BE2C (cell line): ENCODE measurements at places on chromosomes 12 and 14.

- DNase-seq, result no peak
Observed at GRCh38 chr12:69433653-69434052, 36.5 kb upstream of the FRS2 start.

- no peak for DNase-seq
Observed at GRCh38 chr12:66603461-66603860, 75.4 kb downstream of the GRIP1 start.

GRCh38 chr12:90343966-90344365 lies 611.0 kb downstream of the CCER1 start:
- DNase-seq, result no peak

GRCh38 chr12:102883204-102883799 lies 33.7 kb downstream of the PAH start:
- DNase-seq, result peak; percentile 79

DNA sequence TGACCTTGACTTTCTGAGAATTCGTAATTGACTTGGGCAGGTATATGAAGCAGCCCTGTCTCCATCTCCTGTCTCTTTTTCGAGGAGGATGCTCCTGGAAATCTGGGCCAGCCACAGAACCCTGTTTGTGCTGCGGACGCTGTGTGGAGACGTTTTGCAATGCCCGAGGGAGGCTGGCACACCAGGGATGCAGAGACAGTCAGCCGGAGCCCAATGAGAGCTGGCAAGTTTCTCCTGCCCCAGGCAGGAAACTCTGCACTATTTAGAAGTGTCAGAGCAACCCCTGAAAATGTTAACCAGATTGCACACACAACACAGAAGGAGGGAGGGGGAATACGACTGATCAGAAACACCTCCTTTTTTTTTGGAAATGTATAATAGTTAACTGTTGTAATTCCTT lies 103.2 kb upstream of the DYRK2 start:
- no peak for DNase-seq

DNA sequence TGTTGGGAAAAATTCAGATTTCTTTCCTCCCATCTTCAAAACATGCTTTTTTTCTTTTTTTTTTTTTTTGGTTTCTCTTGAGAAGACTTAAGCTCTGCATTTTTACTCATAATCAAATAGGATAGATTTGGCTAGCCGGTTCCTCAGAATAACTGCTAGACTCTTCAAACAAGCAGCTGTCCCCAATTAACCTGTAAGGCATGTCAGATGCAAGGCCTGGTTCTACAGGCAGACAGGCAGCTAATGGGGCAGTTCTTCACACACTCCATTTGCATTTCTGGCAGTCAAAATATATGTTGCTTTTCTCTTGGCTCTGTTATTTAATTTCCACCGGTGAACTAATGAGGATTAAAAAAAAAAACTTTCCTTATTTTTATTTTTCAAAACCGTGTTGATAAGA lies 228.0 kb upstream of the ATP2B1 start:
- peak; percentile 34 for DNase-seq

GRCh38 chr12:57896434-57897201 lies 44.7 kb upstream of the ATP23 start:
- DNase-seq, result peak; percentile 69

DNA sequence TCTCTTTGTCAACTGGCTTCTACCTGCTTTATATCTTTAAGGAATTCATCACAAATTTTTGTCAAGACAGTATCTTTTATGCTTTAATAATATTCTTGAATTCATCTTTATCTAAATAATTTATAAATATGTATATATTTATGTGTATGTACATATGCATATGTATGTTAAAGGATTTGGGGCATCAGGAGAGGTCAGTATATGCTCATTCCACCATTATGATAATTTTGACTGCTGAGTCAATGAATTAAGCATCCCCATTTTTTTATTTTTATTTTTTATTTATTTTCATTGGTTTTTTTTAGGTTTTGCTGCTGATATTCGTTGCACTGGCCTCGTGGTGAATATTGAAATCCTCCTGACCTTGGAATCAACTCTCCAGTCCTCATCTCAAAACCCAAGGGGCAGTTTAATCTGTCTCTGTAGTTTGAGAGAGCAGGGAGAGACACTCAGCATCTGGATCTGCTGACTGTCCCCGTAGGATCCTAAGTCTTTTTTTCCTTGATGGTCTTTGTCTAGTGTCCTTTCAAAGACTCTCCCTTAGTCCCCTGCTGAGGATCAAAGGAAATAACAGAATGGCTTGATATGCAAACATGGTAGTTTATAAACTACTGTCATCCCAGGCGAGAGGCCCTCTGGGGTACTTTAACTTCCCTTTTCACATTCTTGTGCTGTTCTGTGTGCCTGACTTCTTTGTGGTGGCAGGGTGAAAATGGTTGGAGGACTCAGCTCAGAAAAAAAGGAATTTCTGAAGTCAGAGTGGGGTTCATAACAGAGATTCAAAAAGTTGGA lies 218.7 kb downstream of the DIO2 start:
- DNase-seq, result no peak

GRCh38 chr12:269191-269590 lies 6.6 kb upstream of the SLC6A13 start:
- DNase-seq, result no peak

DNA sequence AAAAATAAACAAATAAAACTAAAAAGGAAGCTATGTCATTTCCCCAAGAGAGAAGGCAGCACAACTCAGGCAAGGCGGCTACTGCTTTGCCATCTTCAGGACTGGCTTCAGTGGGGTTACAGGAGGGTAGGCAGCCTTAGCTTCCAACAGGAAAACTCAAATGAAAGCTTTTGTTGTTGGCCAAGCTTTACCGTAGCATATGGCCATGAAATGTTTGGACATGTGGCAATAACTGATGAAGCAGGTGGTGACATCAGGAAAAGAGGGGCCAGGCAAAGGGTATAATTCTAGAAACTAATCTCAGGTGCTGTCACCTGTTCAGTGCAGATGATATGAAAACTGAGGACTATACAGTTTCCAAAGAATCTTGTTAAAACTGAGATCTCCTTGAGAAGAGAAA lies 22.8 kb upstream of the NPFF start:
- no peak for DNase-seq

- no peak for DNase-seq
Observed at GRCh38 chr12:19428246-19428645, 11.0 kb upstream of the AEBP2 start.

DNA sequence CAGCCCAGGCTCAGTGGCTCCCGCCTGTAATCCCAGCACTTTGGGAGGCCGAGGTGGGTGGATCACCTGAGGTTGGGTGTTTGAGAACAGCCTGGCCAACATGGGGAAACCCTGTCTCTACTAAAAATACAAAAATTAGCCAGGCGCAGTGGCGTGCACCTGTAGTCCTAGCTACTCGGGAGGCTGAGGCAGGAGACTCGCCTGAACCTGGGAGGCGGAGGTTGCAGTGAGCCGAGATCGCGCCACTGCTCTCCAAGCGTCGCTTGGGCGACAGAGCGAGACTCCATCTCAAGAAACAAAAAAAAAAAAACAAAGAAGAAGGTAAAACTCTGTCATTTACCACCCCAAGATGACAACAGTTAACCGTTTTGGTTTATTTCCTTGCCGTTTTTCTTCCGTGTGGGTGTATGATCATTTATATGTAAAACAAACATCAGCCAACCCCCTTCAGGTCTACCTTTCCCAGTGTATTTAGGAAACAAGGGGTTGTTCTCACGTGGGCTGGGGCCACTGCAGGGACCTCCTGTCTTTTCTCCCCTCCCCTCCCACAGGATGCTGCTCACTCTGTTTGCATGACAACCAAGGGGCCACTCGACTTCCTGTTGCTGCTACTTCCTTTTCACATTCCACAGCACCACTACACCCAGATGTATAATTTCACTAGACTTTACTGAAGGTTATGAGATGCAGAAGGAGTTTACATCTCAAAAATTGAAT lies 13.6 kb downstream of the TTC9 start:
- no peak for DNase-seq

GRCh38 chr12:108907839-108908351 lies 28.0 kb downstream of the DAO start:
- DNase-seq, result no peak

DNA sequence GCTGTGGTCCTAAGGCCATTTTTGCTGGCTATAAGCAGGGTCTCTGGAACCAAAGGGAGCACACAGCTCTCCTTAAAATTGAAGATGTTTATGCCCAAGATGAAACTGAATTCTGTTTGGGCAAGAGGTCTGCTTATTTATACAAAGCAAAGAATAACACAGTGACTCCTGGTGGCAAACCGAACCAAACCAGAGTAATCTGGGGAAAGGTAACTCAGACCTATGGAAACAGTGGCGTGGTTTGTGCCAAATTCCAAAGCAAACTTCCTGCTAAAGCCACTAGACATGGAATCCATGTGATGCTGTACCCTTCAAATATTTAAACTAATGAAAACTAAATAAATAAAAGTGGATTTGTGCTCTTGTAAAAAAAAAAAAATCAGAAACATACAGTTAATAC lies 29.6 kb upstream of the BICDL1 start:
- no peak for DNase-seq

DNA sequence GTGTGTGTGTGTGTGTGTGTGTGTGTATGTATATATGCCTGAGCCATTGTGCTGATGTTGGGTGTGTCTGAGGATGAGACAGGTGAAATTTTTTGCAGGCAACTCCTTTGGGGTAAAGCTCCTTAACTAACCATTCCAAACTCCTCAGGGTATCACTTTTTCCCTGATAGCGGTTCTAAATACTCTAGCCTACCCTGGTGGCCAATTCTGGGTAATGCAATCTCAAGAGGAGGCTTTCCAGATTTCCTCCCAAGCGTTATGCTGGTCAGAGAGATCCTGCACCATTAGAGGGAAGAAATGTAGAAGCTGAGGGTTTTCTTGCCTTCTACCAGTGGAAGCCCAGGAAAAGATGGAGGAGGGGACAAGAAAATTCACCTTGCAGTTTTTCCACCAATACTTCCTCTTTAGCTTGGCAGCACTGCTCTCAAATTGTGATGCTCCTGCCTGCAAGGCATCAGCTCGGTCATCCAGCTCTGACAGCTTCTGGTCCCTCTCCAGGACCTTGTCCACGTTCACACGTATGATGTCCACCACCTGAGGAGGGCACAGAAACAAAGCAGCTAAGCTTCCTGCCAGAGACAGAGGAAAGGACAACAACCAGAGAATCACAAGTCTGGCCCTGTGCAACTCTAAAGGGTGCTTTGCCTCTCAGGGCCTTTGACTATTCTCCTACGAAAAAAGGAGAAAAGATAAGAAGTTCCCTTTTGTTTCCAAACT lies 4.9 kb downstream of the VAMP1 start:
- peak; percentile 61 for DNase-seq

GRCh38 chr12:41527062-41527461 lies 338.9 kb downstream of the PDZRN4 start:
- DNase-seq, result no peak

DNA sequence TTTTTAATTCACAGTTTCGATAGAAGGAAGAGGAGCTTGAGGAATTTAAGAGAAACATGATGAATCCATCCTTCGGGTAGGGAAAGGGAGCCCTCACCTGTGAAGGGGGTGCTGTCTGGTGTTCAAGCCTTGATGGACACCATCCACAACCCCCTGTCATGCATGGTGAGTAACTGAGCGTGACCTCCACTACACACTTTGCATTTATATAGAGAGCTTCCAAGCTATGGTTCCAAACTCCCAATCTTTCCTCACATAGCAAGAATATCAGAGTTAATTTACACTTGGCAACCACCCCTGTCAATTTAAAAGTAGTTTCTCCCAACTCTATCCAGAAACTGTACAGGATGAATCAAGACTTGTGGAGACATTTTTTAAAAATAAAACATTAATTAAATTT lies 13.1 kb upstream of the NID2 start:
- no peak for DNase-seq

DNA sequence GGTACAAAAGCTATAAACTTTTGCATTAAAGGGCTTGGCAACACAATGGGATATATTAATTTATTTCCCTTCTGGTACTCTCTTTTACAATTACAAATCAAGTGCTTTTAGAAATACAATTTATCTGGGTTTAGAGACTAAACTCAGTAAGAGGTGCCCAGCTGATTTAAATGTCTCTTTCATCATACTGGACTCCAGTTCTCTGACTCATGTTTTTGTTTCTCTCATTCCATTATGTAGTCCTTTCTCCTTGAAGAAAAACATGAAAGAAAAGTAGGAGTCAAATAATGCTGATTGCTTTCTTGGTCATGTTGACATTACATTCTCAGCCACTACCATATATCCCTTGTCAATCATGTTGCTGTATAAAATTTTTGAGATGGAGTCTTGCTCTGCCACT lies 36.3 kb upstream of the CFL2 start:
- no peak for DNase-seq

GRCh38 chr12:39798429-39798828 lies 178.8 kb upstream of the ABCD2 start:
- no peak for DNase-seq

GRCh38 chr12:76568130-76568529 lies 8.6 kb upstream of the OSBPL8 start:
- no peak for DNase-seq

GRCh38 chr14:22397221-22397737 lies 191.7 kb downstream of the DAD1 start:
- peak; percentile 43 for DNase-seq

DNA sequence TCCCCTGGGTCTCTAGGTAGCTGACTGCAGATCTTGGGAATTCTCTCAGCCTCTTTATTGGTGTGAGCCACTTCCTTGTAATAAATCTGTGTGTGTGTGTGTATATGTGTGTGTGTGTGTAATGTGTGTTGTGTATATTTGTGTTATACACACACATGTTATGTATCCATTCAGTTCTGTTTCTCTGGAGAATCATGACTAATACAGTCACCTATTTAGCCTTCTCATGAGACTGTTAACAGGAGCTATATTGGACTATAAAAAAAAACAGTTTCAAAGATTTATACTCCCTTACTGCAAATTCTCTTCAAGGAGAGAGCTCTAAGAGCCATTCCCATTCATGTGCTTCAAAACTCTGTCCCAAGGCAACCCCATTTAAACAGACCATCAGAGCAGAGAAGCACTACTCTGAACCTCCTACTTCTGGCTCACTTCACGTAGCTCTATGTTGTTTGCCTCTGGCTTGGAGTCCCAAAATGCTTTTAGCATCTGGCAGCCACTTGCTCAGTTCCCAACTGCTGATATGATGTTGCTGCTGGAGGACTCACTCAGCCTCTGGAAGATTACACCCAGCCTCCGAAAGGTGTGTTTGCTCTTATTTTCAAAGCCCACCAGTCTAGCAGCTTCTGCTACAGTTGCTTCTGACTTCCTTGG lies 48.7 kb upstream of the KITLG start:
- no peak for DNase-seq

GRCh38 chr12:81859521-81859920 lies 100.4 kb upstream of the PPFIA2 start:
- no peak for DNase-seq

DNA sequence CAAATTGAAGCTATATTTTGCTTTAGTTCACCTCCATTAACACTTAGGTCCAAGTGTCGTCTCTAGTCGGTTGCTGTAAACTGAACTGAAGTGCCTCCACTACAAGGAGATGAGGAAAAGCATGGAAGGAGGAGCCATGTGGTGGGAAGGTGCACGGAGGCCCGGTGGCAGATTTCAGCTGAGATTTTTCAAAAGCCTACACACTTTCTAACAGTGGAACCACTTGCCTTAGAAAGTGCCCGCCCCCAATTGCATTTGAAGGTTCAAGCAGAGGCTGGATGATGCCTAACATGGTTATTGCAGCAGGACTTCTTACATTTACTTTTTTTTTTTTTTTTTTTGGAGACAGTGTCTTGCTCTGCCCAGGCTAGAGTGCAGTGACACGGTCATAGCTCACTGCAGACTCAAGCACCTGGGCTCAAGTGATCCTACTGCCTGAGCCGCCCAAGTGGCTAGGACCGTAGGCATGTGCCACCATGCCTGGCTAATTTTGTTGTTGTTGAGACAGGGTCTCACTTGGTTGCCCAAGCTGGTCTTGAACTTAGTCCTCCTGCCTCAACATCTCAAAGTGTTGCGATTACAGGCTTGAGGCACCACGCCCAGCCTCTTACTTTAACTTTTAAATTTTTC lies 27.6 kb downstream of the EML1 start:
- no peak for DNase-seq
